Immature natural killer cell (primary cell): ENCODE measurements at places on chromosomes 1 and 21. TPM values are rescaled to one million over a fixed set of nuclear protein-coding genes. Genes with fewer than 3 reads are reported as not detected.

Gene LCE3E
- polyA plus RNA-seq = not detected

Gene RIIAD1
- polyA plus RNA-seq = not detected

Gene PTPRC
- 1,000 TPM for polyA plus RNA-seq

Gene IL12RB2
- 33.3 TPM for polyA plus RNA-seq

Gene RALGPS2
- polyA plus RNA-seq = 7.2 TPM

DNA sequence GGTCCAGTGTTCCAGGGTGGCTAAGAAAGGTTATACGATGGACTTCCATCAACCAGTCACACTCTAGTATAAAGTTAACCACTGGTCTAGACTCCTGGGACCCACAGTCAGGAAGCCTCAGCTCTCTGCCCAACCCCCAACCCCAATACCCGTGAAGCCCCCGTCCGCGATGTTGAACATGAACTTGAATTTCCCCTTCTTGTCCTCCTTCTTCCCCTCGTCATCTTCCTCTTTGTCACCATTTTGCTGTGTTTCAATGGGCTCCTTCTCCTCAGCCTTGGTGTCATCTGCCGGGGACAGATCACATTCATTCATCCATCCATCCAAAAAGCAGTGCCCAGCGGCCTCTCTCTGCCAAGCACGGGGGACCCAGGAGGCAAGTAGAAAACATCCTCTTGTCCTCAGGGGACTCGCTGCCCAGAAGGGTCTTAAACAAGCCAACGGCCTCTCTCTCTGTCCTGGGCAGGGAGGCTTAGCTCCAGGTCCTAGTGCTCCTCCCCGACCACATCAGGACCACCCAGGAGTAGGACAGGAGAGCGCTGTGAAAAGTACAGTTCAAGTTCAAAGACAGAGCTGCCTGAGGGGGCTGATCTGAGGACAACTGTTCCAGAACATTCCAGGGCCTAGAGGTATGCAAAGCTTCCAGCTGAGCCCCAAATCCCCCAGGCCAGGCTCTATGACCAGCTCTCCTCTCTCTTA is 66.5 kb downstream of the KCNAB2 start:
- DNase-seq = no peak

DNA sequence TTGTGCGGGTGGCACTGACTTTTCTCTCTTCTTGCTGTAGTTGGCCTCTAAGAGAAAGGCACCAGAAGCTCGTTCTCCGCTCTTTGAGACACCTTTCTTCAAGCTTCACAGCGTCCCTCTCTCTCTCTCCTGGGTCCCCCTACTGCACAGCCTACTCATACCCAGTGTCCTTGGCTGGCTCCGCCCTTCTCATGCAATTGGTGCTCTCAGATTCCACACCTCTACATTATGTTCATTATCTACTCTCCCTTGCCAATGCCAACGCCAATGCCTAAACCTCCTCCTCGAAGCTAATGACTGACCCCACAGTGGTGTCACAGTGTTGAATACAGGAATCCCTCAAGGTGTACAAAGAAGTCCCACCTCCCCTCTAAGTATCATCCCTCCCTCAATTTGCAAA is 4.8 kb upstream of the DNAJC28 start:
- DNase-seq = no peak

- no peak for DNase-seq
Measured at GRCh38 chr1:177346790-177347359, 176.1 kb downstream of the BRINP2 start.

- no peak for DNase-seq
Measured at GRCh38 chr1:921011-921837, 2.5 kb upstream of the SAMD11 start.

DNA sequence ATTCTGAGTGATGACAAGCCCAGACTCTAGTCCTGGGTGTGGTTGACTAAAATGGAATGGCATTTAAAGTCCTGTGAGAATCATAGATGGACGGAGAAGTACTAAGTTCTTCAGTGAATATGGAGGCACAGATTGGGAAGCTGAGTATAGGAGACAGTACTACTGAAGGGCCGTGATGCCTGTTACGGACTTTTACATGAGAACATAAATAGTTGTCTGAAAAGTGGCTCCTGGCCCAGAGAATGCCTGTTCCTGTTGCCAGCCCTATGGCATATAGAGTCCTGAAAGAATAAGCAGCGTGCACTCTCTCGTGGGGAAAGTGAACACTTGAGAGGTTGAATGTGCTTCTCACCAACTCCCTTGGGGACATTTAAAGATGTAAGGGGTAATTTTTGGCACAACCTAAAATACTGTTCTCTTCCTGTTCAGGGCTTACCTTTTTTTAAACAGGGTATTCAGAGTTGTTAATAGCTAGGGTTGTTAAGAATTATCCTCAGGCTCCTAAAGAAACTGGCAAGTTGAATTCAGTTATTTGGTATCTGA is 20.4 kb downstream of the CCT8 start:
- no peak for DNase-seq

- DNase-seq = no peak
Measured at GRCh38 chr1:92210701-92211100, 7.0 kb upstream of the C1orf146 start.

GRCh38 chr1:163472651-163473248 is 151.0 kb downstream of the NUF2 start:
- DNase-seq = no peak
